ENCODE measurements at places on chromosomes 13 and 19. TPM values are rescaled to one million over a fixed set of nuclear protein-coding genes. Genes with fewer than 3 reads are reported as not detected.
A peak's percentile ranks its signal among the peaks of the same experiment; 100 is the strongest.

The KLK12 gene
- total RNA-seq, result not detected

The ATP4B gene
- total RNA-seq, result not detected

The TMEM221 gene
- not detected for total RNA-seq

The CCDC8 gene
- total RNA-seq, result not detected

The C13orf46 gene
- 0.10 TPM for total RNA-seq

The LAIR1 gene
- total RNA-seq, result not detected

The CRLF1 gene
- 0.57 TPM for total RNA-seq

The IFT88 gene
- total RNA-seq, result 6.0 TPM

The PDE4C gene
- total RNA-seq, result 0.15 TPM

The ZNF331 gene
- total RNA-seq, result 12.3 TPM

The LHFPL6 gene
- total RNA-seq, result 39.0 TPM

The YIPF2 gene
- total RNA-seq, result 99.4 TPM

The LILRB3 gene
- not detected for total RNA-seq

The CERS4 gene
- total RNA-seq, result 2.1 TPM

The MADCAM1 gene
- total RNA-seq, result not detected

The BABAM1 gene
- 121 TPM for total RNA-seq

The ACP7 gene
- 1.7 TPM for total RNA-seq

- no peak for DNase-seq
These were observed 222.9 kb downstream of the GGACT start for GRCh38 chr13:100365680-100366079.

- DNase-seq, result no peak
These were observed 60.3 kb upstream of the EEF1AKMT1 start for GRCh38 chr13:20833900-20834679.

GRCh38 chr13:51317262-51317661, 22.2 kb upstream of the SERPINE3 start:
- peak; percentile 71 for DNase-seq

- no peak for DNase-seq
These were observed 53.1 kb downstream of the UGGT2 start for GRCh38 chr13:96000069-96000468.

- no peak for DNase-seq
These were observed 711.5 kb downstream of the PCDH17 start for GRCh38 chr13:58343076-58343475.

- DNase-seq, result no peak
These were observed 27.6 kb downstream of the TMPRSS9 start for GRCh38 chr19:2387367-2388288.

GRCh38 chr19:40702337-40703012, 12.0 kb upstream of the NUMBL start:
- DNase-seq, result no peak

GRCh38 chr19:51777570-51778462, 16.8 kb downstream of the FPR2 start:
- peak; percentile 77 for DNase-seq

GRCh38 chr19:13022111-13022858, 27.0 kb downstream of the NFIX start:
- peak; percentile 47 for DNase-seq

- DNase-seq, result no peak
These were observed 41.7 kb upstream of the ZNF91 start for GRCh38 chr19:23436944-23437343.

DNA sequence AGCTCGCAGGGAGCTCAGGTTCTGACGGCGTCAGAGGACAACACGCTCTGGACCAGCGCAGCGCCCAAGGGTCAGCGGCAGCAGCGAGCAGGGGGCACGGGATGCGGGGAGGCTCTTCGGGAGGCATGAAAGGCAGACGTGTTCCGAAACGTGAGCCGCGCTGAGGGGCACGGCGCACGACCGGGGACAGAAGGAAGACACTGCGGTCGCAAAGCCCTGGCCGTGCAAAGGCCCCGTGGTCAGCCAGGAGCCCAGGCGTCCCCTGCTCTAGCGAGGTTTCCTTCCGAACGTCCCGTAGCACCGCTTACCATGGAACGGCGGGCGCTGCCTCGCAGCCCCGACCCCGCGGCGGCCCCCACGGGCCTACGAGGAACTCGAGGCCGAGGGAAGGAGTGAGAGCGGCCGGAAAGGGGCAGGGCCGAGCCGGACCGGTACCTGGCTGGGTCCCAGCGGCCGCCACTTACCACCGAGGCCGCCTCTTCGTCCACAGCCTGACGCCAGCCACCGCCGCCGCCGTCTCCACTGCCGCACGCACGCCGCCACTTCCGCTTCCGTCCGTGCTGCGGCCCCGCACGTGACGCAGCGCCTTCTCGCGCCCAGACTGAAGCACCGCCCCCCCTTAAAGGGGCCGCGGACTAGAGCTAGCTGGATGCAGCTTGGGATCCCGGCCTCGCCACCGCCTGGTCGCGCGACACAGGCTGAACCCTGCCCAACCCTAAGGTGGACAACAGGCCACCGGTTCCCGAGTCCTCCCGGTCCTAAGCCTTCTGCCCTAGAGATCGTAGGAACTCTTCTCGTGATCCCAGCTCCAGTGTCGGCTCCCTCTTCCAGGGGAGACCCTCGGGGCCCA, 9.4 kb downstream of the ABHD17A start:
- DNase-seq, result peak; percentile 90

DNA sequence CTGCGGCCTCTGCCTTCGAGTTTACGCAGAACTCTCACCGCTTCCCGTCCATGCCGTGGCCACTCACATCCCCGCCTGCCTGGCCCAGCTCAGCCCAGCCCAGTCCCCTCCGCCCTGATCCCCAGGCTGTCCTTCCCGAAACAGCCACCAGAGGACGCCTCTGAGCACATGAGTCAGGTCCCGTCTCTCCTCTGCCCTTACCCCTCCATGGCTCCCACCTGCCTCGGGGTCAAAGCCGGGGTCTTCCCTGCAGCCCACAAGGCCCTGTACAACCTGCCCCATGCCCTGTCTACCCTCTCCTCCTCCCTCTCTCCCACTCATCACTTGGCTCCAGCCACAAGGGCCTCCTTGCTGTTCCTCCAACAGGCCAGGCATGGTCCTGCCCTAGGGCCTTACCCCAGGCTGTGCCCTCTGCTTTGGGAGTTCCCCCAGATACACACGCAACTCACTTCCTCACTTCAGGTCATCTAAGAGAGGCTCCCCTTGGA, 8.1 kb upstream of the SEMA6B start:
- peak; percentile 41 for DNase-seq

- DNase-seq, result no peak
These were observed 34.8 kb upstream of the ANKRD10 start for GRCh38 chr13:110949628-110950027.

- peak; percentile 75 for DNase-seq
These were observed 2.1 kb downstream of the EFNB2 start for GRCh38 chr13:106533101-106533942.

DNA sequence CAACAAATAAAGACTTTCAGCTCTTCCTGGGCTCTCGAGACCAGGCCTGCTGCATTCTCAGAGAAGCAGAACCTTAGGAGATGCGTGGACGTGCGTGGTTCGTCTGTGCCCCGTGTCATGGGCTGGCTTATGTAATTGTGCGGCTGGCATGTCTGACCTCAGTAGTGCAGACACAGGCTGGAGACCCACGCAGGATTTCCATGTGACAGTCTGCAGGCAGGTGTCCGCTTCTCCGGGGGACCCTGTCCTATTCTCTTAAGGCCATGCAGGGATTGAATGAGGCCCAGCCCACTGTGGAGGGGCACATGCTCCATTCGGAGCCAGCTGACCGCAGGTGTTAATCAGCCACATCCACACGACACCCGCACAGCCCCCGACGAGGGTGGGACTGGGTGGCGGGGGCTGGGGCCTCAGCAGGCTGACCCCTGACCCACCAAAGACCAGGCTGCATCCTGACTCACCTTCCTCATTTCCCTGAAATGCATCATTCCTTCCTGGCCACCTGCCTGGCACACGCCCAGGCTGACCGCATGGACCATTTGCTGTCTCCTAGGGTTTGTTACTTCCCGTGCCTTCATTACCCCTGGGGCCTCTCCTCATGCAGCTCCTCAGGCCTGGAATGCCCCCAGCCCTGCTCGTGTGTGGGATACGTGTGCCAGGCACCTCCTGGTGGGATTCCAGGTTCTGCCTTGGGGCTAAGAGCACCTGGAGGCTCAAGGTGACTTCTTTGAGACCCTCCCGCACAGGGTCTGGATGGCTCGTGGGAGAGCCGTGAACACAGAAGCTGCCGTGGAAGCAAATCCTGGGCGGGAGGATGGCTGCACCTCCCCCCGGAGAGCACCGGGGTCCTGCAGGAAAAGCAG, 10.7 kb upstream of the MCF2L start:
- DNase-seq, result peak; percentile 1

DNA sequence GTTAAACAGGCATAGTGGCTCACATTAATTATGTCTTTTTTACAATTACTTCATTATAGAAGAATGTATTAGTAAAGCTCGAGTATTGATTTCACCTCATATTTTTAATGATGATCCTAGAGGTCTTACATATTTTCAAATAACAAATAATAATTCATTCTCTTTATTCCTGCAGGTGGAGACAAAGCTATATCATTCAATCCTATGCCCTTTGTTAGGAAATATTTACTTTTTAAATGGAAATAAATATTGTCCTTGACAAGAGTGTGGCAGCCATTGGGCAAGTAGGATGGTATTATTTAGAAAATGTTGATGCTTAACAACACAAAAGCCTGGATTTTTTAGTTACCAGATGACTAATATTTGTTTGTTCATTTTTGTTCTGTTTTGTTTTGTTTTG, 127.6 kb downstream of the COG6 start:
- DNase-seq, result no peak

GRCh38 chr19:17582613-17583012, 27.2 kb downstream of the COLGALT1 start:
- no peak for DNase-seq

DNA sequence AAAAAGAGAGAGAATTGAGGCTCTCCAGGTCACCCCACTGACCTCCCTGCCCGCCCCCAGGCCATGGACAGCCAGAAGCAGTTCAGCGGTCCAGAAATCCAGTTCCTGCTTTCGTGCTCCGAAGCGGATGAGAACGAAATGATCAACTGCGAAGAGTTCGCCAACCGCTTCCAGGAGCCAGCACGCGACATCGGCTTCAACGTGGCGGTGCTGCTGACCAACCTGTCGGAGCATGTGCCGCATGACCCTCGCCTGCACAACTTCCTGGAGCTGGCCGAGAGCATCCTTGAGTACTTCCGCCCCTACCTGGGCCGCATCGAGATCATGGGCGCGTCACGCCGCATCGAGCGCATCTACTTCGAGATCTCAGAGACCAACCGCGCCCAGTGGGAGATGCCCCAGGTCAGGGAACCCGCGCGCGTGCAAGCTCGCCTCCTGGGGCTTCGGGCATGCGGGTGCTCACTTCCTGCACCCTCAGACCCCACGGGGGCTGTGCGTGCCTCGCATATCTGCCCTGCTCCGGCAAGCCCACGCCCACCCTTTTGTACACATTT, 56.6 kb downstream of the MAP4K1 start:
- no peak for DNase-seq

GRCh38 chr19:29843180-29844051, 31.6 kb downstream of the CCNE1 start:
- no peak for DNase-seq

- no peak for DNase-seq
These were observed 1.7 kb upstream of the SLC35E1 start for GRCh38 chr19:16573925-16574324.

DNA sequence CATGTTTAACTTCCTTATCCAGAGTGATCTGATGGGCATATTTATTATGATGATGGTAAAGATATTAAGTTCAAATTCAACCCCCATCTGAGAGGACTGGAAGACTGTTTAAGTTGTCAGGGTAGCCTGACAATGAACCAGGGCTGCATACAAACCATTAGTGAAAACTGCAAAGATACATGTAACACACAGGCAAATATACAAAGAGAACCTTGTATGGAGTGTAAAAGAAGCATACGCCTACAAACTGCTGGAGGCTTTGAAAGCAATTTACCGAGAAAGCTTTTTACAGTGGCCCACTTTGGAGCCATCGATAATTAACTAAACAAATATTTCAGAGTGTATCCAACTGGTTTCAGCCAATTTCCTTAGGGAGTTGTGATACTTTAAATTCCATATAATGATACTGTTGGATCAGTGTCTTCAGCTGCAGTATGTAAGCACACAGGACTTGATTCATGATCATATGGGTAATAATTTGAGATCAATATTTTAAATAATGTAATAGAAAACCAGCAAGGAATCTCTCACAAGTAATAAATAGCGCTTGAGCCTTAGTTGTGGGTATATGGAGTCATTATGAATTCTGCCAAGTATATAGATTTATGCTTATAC, 231.5 kb upstream of the SPRY2 start:
- no peak for DNase-seq

DNA sequence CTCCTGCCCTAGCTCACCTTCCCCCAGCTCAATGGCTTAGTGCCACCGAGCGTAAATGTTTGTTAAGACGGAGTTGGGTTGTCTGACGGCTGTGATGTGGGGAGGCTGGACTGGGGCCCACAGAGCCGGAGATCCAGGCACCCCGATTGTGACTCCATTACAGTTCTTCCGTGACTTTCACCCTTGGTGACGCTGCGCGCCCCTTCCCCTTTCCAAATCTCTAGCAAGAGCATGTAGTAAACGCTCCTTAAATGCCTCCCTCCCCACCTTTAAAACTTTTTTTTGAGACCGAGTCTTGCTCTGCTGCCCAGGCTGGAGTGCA, 829 bp downstream of the REEP6 start:
- no peak for DNase-seq

DNA sequence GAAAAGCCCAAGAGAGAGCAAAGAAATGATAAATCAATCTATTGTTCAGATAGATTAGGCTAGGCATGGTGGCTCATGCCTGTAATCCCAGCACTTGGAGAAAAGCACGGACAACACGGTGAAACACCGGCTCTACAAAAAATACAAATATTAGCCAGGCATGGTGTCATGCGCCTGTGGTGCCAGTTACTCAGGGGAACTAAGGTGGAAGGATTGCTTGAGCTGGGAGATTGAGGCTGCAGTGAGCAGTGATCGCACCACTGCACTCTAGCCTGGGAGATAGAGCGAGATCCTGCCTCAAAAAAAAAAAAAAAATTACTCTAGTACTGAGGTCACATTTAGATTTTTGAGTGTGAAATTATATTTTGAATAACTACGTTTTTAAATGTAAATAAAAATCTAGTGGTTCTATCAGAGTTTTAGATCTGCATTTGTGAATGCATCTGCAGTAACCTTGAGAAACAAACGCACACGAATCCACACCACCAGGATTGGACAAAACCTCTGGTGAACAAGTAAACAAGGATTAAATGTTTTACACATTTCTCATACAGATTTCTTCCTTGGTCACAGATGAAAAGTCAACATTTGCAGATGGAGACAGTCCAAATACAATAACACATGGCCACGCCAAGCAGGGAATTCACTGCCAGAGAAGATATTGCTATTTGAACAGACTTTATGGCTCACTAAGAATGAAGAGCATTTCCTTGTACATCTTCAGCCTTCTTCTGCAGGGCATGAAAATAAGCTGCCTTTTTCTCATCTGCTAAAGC, 917.6 kb downstream of the PCDH9 start:
- DNase-seq, result no peak

GRCh38 chr13:40235160-40235796, 431.2 kb downstream of the FOXO1 start:
- DNase-seq, result peak; percentile 87

- DNase-seq, result no peak
These were observed 9.4 kb upstream of the AKT2 start for GRCh38 chr19:40294560-40294959.

All from M059J (cell line).